ENCODE measurements at places on chromosomes 7 and 10. TPM values are rescaled to one million over a fixed set of nuclear protein-coding genes. Genes with fewer than 3 reads are reported as not detected.
A peak's percentile ranks its signal among the peaks of the same experiment; 100 is the strongest.

DNA sequence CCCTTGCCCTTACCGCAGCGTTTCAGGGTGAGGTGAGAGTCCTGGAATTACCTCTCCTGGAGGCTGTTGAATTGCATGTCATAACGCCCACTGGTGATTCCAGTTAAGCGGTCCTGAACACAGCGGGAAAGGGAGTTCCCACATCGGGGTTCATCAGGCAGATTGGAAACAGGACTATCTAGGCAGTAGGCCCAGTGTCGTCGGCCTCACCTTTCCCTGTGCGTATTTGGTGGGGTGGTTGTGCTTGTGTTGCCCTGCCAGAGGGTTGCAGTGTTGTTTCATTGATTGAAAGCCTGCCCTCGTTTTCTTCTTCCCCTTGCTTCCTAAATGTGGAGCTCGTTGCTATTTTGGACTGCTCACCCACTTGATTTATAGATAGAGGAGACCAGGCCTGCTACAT is 10.6 kb upstream of the SUN1 start:
- DNase-seq = no peak

DNA sequence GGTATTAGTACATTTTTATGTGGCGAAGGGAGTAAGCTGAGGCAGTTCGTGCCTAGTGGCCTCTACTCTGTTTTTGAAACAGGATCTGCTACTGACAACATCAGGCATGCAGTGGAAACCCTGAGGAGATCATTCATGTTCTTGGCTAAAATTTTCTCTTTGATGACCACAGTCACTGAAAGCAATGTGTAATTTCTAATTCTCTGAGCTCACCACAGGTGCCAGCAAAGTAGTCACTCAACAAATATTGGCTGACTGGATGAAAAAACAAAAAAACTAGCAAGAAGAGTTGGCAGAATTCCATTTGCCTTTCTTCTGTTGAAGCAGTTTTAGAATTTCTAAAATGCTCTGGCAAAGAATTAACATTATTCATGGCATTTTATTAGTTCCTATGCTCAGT is 176.5 kb upstream of the KCTD7 start:
- no peak for DNase-seq

DNA sequence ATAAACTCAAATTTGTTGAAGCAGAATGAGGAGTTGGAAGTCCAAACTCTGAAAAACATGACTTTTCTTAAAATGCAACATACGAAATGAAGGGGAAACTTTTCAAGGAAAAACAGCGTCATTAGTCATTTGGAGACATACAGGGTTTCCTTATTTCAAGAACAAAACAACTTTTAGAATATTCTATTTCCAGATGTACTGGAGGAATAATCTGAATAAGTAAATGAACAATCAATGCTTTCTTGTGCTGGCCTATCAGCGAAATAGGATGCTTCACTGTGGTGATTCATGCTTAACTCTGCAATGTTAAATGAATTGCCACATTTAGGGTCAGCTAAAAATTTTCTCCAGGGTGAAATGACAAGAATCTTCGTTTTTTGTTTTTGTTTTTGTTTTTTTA is 114.3 kb downstream of the SEMA3C start:
- DNase-seq = no peak

GRCh38 chr10:34031400-34031799 is 696.9 kb upstream of the NRP1 start:
- DNase-seq = no peak

DNA sequence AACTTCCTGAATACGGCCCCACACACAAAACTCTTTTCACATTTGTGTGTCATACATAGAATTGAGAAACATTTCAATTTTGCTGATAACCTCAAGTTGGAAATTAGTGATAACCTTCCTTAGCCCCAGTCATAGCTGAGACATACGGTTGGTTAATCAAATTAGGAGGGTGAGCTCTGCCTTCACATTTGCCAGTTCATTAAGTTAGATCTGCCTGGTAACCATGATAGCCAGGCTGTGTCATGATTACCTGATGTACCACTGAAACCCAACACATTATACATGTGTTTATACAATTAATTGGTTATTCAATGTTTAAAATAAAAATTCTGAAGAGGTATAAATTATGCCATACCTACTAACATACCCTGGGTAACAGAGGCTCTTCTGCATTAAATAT is 60.8 kb upstream of the RAB11FIP2 start:
- DNase-seq = no peak

DNA sequence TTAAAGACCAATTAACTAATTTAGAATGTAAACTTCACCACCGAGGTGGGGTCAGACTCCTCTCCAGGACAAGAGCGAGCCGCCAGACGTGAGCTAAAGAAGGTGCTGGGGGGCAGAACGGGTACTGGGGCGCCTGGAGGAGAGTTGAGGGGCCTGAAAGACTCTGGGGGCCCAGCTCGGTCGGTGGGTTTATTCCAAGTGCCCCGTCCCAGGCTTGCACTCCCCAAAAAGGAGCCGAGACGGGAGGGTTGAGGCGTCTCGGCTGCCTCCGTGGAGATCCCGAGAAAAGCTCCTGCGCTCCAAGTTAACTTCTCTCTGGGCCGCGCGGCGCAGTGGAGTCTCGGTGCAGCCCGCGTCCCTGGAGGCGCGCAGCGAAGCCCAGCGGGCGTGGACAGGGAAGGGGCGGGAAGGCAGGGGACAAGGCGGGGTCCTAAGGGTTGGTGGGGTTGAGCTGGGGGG is 553.3 kb downstream of the TFEC start:
- peak; percentile 61 for DNase-seq

DNA sequence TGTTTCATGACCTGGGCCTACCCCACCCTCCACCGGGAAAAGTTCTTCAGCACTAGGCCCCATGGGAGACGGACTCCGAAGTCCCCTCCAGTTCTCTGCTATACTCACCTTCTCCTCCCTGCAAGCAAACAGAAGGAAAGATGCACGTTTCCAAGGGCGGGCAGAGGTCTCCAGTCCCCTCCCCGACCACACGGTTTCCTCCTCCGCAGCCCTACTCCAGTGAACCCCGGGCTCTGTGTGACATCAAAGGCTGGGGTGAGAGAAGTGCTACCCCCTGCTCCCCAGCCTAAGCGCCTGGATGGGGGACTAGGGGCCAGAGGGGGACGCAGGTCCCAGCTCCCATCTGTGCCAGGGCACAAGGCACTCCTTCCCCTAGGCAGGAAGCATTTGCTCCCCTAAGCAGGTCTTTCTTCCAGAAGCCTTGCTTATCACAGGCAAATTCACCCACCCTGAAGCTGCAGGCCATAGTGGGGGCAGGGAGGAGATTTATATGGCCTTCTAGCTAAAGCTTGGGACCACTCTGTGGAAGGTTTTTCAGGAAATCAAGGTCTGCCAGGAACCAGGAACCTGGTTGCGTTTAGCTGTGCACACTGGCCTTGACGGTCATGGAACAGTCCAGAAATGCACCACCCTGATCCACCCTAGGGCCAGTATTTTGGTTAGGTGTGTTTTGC is 52.8 kb downstream of the ASB13 start:
- DNase-seq = no peak

GRCh38 chr10:93445097-93445960 is 36.8 kb downstream of the MYOF start:
- peak; percentile 99 for DNase-seq

DNA sequence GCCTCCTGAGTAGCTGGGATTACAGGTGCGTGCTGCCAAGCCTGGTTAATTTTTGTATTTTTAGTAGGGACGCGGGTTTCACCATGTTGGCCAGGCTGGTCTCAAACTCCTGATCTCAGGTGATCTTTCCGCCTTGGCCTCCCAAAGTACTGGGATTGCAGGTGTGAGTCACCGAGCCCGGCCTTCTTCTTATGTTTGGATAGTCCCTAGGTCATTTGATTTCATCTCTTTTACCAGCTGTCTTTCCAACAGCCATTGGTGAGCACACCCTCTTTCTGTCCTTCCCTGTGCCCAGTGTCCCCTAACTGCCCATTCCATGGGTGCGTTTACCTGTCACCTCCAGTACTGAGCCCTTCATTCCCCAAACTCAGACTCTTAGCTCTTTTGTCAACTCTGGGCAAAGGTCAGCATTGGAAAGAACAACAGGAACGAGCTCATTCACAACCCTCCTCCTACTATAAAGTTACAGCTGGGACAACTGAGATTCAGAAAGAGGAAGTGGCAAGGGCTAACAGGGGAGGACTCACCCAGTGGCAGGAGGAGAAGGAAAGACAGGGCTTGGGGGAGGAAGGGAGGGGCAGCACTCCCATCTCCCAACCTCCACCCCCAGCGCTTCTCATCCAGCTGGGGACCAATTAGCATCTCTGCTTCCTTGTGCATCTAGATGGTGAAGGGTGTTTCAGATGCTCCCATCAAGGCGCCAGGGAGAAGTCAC is 5.6 kb downstream of the SSC4D start:
- DNase-seq = no peak

DNA sequence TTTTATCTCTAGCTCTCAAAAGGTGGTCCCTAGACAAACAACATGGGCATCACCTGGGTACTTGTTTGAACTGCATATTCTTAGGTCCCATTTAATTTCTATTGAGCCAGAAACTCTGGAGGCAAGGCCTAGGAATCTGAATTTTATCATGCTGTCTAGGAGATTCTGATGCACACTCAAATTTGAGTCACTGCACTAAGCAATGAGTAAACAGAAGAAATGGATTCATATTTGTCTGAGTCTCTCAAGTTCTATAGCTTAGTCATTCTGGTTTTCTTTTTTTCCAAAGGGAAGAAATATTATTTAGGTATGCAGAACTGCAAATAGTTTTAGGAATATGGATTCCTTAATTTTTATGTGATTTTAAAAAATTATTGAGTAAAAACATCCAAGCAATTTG is 185.5 kb downstream of the SEMA3A start:
- DNase-seq = no peak

GRCh38 chr7:80749270-80749669 is 110.8 kb downstream of the CD36 start:
- no peak for DNase-seq

DNA sequence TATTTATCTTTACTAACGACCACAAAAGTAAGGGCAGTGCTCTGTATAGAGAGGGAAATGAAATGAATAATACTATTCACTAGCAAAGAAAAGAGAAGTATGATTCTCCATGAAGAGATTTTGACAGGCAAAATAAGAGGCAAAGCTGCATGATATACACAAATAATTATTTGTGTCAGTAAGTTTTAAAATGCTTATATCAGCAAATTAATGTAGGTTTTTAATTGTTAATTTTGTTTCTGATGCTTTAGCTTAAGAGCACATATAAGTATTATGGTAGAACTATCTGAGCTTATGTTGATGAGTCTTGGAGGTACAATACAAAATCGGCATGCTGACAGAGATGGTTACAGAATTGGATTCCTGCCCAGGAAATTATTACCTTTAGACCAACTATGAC is 383.1 kb upstream of the VSTM2A start:
- DNase-seq = no peak

- no peak for DNase-seq
These were observed 28.4 kb downstream of the ZNF33A start for GRCh38 chr10:38038932-38039245.

DNA sequence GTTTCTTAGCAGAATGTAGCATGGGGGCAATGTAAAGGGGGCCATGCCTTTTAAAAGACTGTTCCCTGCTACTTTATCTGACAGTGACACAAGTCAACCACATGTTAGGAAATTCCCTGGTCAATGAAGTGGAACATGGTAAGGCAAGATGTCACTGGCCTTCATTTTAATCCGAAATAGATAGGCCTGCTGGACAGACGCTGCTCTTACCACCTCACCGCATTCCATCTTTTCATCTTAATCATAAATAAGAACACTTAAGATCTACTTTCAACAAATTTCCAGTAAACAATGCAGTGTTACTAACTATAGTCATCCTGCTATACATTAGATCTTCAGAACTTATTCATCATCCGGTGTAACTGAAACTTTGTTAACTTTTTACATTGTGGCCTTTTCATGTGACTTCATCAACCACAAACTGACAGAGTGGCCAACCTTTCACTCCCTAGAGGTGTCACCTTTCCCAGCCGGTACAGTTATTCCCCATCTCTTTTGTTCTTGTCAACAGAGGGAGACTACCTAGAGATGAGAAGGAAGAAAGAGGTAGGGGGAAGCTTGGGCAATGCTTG is 15.6 kb downstream of the ASB4 start:
- DNase-seq = no peak

DNA sequence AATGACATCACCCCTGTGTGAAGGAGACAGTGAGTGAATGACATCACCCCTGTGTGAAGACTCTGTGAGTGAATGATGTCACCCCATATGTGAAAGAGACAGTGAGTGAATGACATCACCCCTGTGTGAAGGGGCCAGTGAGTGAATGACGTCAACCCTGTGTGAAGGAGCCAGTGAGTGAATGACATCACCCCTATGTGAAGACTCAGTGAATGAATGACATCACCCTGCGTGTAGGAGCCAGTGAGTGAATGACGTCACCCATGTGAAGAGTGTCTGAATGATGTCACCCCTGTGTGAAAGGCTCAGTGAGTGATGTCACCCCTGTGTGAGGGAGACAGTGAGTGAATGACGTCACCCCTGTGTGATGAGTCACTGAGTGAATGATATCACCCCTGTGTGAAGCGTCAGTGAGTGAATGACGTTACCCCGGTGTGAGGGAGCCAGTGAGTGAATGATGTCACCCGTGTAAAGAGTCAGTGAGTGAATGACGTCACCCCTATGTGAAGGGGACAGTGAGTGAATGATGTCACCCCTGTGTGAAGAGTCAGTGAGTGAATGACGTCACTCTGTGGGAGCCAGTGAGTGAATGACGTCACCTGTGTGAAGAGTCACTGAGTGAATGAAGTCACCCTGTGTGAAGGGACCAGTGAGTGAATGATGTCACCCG is 478.1 kb downstream of the PTPRN2 start:
- DNase-seq = no peak

GRCh38 chr10:8061274-8062211 is 7.1 kb downstream of the GATA3 start:
- no peak for DNase-seq

- no peak for DNase-seq
These were observed 322.7 kb upstream of the PFKP start for GRCh38 chr10:2744547-2745200.

DNA sequence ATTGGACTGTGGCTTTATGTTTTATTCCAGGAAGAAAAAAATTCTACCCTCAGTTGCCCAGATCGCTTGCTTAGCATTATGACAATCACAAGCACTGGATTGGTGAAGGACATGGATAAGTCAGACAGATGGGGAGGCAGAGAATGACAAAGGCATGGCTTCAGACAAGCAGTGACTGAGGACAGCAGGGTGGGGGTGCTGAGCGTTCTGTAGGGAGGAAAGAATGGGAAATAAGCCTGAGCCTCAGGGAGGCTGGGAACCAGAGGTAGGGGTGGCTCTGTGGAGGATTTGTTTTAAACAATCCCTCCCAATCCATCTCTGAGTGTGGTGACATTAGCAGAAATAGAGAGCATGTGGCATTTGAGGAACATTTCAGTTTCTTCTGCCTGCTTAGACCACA is 896.9 kb downstream of the CCSER2 start:
- DNase-seq = no peak

- no peak for DNase-seq
These were observed 1.3 kb upstream of the PRKAG2 start for GRCh38 chr7:151877911-151878835.

- DNase-seq = no peak
These were observed 254.5 kb upstream of the BMPER start for GRCh38 chr7:33650828-33651227.

The PPP1R3A gene
- total RNA-seq = not detected

The ZNF804B gene
- total RNA-seq = not detected

The GCK gene
- total RNA-seq = 0.90 TPM

The TLX1 gene
- total RNA-seq = not detected

The LOXL4 gene
- total RNA-seq = 0.18 TPM

All from H9 (cell line).